Activated T-helper 2 cell treated with anti-CD3 and anti-CD28 coated beads, Interferon-gamma antibody, Interleukin-2, Interleukin-4, amounts not matched to agents 10 μg/mL and 5 μg/mL and 100 μg/mL, durations not matched to agents 14 hours and 24 hours and 36 hours (primary cell): ENCODE measurements at places on chromosomes 13 and 19. TPM values are rescaled to one million over a fixed set of nuclear protein-coding genes. Genes with fewer than 3 reads are reported as not detected.

DNA sequence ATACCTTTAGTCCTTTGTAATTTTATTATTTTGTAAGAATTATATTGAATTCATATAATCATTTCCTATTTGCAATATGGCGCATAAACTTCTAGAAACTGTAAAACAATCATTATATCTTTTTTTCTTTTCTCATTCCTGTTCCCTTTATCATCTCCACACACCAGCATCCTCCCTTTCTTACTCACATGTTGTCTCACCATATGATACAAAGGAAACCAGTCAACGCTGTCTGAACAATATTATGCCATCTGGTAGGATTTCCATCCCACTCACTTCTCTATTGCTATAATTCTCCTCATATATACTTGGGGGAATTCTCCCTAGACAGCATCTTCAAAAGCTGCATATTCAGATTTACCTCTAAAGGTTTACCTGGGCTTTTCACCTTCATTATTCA lies 389.8 kb downstream of the NDFIP2 start:
- DNase-seq = no peak

- no peak for DNase-seq
Observed at GRCh38 chr19:4376671-4376990, 23.7 kb downstream of the SH3GL1 start.

GRCh38 chr19:50513746-50514345 lies at the start of gene ASPDH:
Gene ASPDH, minus strand, starts transcription at chr19:50513913. Its CDS starts 90 bp downstream, at chr19:50513823.
- no peak for DNase-seq

FARP1 gene
- 0.55 and 0.89 TPM in 2 replicates for total RNA-seq

GRCh38 chr13:56314765-56315164 lies 826.0 kb upstream of the PRR20A start:
- DNase-seq = no peak

- no peak for DNase-seq
Observed at GRCh38 chr13:99886706-99887105, 84.9 kb downstream of the ZIC5 start.

DNA sequence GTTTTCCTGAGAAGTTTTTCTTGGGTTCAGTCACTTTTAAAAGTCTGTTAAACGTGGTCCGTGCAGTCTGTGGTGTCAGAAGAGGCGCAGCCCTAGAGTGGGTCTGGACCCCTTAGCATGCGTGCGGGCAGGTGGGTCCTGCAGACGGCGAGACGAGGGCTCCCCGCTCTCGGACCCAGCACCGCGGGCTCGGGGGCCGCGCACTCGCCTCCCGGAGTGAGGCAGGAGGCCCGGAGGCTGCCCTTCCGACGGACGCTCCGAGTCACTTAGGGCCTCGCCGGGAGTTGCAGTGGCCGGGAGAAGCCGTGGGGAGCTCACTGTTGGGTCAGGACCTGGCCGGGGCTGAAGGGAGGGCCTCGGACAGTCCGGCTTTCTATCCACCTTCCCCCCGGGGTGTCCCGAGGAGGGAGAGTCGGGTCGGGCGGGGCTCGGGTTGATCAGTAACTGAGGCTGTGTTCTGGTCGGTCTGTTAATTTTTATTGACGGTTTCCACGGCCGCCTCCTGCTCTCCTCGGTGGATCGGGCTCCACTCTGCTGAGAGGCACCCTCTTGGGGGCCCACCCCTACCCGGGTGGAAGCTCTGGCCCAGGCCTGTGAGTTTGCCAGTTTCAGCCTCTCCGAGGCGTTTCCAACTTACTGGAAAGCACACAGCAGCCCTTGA lies 1.3 kb downstream of the PTBP1 start:
- DNase-seq = peak; percentile 23

DNA sequence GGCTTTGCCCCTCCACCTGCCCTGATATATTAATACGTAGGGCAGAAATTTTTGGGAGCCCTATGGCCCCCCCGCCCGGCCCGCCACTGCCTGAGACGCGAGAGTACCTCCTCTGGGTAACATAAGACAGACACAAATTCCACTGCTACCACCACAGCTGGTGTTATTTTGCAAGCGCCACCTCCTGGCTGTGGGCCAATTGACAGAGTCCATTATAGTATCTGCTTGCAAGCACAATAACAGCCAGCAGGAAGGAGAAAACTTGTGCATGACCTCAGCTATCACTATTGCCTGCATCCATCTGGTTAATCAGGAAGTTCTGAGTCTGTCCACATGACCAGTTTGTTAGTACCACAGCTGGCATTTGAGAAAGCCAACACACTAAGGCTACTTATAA lies 25.3 kb upstream of the OR10H2 start:
- DNase-seq = no peak

GRCh38 chr13:94550062-94550738 lies 45.8 kb downstream of the TGDS start:
- no peak for DNase-seq

- peak; percentile 59 for DNase-seq
Observed at GRCh38 chr19:54114340-54115108, 933 bp downstream of the TFPT start.

FGF21 gene
- not detected in 2 replicates for total RNA-seq

DNA sequence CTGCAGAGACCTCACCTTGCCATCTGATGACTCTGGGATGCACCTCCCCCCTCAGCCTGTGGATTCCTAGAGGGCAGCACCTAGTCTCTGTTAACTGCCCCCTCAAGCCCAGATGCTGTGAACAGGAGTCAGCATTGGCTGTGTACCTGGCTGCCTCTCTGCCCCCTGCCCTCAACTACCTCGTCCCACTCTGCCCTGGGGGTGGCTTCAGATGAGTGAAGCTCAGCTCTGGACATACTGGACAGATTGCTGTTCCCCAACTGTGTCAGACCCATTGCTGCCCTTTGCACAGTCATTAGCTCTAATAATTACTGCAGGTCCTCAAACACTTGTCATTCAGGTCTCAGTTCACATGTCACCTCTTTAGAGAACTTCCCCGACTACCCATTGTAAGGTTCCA lies 182.1 kb upstream of the TSHZ3 start:
- no peak for DNase-seq

DNA sequence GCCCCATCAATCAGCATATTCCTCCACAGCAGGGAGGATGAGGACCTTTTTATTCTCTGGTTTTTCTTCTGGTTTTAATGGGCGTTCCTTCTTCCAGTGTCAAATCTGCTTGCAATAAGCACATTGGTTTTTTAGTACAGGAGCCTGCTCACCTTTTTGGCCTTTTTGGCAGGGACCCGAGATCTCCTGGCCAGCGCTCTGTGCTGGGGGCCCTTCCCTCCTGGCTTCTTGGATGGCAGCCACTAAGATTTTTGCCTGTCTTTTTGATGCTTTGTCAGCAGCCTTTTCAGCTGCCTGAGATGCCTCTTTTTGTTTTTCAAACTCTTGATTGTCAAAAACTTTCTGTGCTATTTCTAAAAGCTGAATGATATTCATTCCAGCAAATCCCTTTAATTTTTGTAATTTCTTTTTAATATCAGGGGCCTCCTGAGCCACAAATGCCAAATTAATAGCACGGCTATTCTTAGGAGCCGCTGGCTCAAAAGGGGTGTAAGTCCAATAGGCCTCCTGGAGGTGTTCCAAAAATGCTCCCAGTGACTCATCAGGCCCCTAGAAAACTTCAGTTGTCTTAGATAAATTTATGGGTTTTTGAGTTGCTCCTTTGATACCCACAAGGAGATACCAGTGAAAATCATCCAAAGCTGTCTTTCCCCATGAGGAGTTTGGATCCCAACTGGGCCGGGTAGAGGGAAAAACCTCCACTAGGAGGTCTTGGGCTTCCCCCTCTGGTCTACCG lies 73.0 kb downstream of the ZNF100 start:
- DNase-seq = no peak

GRCh38 chr13:44768239-44768638 lies 192.1 kb upstream of the TSC22D1 start:
- DNase-seq = peak; percentile 16

GRCh38 chr13:76293751-76294150 lies 592.5 kb downstream of the KCTD12 start:
- no peak for DNase-seq

DNA sequence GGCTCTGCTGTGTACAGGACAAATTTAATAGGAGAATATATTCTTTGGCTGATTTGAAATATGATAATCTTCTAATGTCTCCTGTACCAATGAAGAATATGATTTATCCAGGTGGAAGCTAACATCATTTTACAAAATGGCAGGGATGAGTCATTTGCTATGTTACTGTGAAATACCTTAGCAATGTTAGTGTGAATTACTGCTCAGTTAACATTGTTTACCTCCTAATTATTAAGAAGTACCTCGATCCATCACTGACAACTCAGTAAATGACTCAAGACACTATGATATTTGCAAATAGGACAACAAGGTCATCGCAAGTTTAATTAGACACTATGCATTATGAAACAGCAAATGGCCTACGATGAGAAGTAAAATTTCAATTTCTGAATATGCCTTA lies 309.1 kb upstream of the EDNRB start:
- DNase-seq = no peak

- no peak for DNase-seq
Observed at GRCh38 chr13:28761586-28761985, 42.8 kb upstream of the SLC46A3 start.

DNA sequence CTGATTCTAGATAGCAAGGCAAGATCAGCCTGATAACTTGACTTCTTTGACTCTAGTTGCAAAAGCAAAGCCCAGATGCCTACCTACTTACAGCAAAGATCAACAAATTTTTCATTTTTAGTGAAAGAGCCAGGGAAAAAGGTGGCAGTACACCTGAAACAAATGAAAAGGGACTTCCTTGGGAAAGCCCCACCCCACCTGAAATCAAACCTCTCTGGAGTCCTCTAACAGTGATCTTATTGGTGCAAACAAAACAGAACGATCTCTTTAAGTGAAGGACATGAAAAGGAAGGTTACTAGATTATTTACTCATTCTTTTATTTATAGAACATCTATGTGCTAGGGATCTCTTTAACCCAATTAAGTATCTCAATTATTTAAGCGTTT lies 507 bp upstream of the LCP1 start:
- DNase-seq = no peak

DNA sequence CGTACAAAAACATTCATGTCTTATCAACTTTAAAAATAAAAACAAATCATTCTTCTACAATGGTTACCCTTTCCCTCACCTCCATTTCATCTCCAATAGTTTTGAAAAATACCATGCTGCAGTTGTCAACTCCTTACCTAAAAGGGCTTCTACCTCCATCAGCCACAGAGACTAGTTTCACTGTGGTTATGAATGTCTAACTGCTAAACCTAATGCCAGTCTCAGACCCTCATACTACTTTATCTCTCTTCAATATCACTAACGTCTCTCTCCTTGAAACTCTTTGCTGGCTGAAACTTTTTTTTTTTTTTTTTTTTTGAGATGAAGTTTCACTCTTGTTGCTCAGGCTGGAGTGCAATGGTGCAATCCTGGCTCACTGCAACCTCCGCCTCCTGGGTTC lies 27.1 kb downstream of the LNX2 start:
- no peak for DNase-seq
